ENCODE measurements at places on chromosomes 12 and 14. TPM values are rescaled to one million over a fixed set of nuclear protein-coding genes. Genes with fewer than 3 reads are reported as not detected.

IGF1 gene
- total RNA-seq = not detected

DNA sequence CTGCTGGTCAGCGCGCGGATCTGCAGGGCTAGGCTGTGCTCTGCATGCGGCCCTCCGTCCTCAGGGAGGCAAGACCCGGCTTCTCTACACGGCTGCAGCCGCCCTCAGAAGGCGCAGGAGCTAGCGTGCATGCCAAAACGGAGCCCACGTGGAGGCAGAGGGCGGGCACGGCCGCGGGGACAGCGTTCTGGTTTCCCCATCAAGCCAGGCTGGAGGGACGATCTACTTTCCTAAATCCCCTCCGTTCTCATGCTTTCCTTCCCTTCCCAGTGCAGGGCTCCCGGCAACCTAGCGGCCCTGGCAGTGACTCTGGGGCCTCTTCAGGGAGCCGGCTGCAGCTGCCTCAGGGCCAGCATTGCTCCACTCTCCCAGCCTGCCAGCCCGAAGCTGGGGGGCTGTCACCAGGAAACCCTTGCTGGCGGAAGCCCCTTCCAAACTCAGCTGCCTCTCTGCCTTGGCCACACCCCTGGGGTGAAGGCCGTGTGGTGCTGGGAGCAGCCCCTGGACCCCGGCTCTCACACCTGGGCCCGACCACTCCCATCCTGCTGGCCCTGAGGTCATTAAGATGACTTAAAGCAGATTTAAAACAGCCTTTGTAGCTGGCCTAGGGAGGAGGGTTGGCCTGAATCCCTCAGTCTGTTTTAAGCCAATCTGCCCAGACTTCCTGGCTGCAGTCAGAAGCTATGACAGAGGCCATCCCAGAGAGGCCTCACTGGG, 9.2 kb upstream of the GOLGA3 start:
- DNase-seq = no peak

DNA sequence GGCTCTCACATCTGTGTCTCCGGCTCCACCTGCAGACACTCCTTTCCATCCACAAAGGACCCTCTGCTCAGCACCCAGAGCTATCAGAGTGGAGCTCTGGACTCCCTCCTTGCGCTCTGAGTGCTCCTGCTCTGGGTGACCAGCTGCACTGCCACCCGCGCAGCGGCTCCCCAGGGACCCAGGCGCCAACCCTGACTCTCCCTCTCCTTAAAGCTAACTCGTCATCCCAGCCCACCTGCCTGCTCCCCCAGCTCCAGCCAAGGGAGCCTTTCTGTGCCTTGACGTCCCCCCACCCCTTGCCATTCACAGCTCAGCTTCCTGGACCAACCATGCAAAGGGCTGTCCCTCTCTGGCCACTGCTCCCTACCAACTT, 99.0 kb downstream of the SETD3 start:
- no peak for DNase-seq

SNRPF gene
- 70.7 TPM for total RNA-seq

- DNase-seq = no peak
Observed at GRCh38 chr12:27190761-27191160, 53.3 kb upstream of the STK38L start.

DNA sequence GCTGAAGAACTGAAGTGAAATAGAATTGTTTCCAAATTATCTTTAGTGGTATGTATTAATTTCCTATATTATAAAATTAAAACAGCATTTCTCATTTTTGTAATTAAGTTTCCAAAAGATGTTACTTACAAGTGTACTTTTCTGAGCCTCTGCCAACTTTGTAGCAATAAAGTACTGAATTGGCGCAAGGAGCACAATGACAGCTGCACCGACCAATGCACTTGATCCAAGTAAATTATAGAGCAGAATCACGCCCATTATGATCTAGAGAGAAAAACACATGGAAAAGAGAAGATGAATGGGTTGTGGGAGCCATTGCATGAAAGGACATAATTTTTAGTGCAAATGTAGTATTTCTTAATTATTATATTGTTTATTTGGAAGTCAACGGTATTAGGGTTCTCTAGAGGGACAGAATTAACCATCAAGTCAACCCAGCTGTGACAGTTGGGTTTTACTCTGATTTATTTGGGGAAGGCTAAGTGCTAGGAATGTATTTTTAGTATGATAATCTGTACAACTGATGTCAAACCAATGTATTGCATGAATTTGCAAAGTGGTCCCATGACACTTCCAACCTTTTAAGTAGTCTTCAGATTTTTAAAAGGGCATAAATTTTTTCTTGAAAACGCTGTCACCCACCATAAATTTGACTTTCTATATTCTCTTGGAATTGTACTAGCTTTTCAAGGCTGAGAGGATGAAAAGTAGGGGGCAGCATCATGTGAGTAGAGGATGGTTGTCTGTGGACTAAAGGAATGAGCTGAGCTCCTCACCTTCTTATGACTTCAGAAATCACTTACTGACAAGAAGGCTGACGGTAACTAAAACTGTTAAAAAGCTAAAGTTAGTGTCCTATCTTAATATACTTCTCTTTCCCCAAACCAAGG, 33.0 kb downstream of the ABCC9 start:
- DNase-seq = no peak

GRCh38 chr14:68421116-68421515, 371.8 kb downstream of the ZFP36L1 start:
- no peak for DNase-seq

GRCh38 chr12:92634730-92635129, 68.1 kb upstream of the PLEKHG7 start:
- DNase-seq = no peak

DNA sequence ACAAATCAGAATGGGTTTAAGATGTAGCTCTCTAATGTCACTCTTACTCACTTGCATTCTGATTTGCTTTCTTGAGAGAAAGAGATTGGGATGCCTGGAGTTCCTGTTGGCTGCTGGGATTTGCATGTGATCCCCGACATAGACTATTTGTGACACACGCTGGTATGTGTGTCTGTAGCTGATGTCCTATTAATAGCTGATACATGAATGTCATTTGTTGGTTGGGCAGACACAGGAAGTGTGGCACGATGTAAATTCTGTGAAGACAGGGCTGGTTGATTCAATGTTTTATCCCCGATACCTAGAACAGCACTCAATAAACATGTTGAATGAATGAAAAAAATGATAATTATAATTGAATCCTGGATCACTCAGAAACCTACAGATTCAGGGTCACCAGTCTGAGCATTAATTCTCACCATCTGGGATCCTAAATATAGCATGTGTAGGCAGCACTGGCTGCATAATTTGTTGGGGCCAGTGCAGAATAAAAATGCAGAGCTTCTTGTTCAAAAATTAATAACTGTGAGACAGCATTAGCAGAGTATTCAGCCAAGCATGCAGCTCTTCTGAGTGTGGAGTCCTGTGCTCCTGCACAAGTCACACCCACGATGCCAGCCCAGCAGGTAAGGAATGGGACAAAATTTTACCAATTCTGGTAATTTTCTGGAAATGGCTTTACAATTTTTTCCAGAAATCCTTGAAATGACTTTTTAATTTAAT, 35.5 kb upstream of the SOCS2 start:
- DNase-seq = no peak

DNA sequence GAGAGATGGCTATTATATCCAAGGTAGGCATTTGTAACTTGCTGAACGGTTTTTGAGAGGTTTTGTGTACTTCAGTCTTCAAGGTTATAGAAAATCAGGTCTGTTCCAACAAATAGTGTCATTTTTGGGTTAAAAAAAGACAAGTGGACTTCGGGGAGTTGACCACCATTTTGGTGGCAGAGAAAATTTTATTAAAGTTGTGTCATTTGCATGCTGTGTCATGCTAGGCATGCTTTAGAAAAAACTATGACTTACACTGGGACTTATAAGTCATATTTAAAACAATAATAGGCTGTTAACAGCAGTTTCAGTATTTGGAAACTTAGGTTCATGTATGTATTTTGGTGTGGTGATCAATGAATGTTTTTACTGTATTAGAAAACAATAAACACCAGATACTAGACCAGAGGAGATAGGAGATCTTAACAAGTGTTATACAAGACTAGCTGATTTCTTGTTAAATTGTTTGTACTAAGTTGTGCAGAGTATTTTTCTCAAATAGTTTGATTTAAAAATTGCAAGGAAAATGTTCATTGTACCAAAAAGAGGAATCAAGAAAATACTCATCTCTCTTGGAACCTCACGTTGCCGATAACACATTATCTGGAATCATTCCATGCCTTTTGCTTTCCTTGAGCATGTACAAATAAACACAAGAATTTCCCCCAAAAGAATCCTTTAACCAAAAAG, 1.4 kb downstream of the RAN start:
- DNase-seq = no peak

DNA sequence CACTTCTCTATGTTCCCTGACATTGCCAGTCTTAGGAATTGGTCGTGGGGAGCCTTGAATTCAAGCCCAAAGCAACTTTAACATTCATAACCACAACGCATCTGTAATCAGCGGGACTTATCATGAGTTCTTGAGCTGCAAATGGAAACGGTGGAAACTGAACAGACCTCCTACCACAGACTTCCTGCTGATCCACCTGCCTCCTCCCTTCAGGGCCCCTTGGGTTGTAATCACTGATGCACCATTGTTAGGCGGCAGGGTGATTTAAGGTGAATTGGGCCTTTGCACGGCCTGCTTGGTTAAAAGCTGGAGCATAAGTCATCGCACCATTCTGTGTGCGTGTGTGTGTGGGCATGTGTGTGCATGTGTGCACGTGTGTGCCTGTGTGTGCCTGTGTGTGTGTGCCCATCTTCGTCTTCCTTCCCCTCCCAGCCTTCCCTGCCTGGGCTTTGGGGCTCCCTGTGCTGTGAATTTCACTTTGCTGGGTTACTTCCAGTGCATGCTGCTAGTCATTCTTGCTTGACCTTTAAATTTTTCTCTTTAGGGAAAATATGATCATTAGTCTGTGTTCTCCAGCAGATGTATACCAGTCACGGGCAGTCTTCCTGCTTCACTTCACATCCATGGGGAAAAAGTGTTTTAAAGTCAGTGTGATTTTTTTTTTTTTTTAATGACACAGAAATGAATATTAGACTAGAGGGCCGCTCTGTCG, 29.1 kb downstream of the CHST11 start:
- no peak for DNase-seq

RNFT2 gene
- 27.7 TPM for total RNA-seq

SPTB gene
- 2.8 TPM for total RNA-seq

DNA sequence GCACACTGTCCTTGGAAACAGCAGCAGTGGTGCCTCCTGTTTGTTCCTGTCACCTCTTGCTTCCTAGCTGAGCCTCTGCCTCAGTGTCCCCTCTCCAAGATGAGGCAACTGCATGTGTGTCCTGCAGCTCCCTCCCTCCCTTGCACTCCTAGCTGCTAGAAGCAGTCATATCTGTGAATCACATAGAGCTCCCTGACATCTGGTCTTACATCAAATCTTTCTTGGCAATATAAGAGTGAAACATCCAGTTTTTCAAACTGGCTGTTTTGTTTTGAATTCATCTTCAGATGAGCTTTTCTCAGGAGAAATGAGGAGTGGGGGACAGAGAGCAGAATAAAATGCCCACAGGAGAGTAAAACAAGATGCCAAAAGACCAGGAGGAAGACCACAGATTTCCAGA, 103.7 kb downstream of the VCPKMT start:
- no peak for DNase-seq

- no peak for DNase-seq
Observed at GRCh38 chr14:95268350-95268749, 51.4 kb downstream of the CLMN start.

GRCh38 chr14:101192661-101193000, 289.1 kb upstream of the RTL1 start:
- DNase-seq = no peak

DNA sequence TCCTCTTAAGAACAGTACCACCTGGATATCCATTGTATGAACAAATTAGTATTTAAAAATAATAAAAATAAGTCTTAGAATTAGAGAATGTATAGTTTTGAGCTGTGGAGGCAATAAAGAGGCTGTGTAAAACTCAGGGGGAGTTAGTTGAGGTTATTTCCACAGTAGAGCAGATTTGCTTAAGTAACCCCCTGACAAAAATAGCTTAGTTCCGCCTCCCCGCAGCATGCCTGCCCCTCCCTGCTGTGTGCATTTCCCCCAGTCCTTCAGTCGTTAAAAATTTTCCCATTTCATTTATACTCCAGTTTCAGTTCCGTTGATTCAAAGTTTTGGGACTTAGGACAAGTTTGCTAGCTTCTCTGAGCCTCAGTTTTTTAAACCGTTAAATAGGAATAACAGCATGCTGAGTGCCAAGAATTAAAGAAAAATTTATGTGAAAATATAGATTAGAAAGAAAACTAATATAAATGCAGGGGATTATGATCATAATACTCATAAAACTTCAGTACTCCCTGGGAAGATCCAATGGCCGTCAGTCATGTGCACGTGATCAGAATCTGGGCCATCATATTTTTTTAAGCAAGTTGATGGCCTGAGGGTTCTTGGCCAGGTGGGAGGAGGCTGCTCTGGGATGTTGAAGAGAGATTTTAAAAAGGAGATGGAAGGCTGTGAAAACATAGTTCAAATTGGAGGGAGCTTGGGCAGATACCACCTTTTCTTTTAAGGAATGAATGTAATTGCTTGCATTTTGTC, 14.5 kb upstream of the SLC38A2 start:
- no peak for DNase-seq

TBX3 gene
- 2.2 TPM for total RNA-seq

DNA sequence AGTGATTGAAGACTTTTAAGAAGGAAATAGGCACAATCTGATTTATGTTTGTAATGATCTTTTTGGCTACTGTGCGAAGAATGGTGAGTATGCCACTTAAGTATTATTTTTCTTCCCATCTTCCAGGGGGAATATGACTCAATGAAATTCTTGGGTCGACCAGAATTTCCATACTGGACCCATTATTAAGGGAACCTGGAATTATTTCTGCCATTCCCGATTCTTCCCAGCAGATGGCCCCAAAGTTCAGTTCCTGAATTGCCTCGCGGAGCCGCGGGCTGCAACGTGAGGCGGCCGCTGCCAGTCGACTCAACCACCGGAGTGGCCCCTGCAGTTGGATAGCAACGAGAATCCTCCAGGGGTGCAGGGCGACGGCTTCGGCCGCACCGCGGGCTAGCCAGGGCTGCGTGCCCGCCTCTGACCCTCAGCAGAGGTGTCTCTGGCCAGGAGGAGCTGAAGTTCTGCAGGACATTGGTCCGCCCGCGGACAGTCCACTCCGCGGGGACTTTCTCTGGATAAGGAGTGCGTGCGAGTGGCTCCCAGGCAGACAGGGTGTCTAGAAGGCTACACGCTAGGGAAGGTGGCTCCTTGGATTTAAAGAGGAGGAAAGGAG, 628 bp upstream of the TSHR start:
- peak; percentile 85 for DNase-seq

DNA sequence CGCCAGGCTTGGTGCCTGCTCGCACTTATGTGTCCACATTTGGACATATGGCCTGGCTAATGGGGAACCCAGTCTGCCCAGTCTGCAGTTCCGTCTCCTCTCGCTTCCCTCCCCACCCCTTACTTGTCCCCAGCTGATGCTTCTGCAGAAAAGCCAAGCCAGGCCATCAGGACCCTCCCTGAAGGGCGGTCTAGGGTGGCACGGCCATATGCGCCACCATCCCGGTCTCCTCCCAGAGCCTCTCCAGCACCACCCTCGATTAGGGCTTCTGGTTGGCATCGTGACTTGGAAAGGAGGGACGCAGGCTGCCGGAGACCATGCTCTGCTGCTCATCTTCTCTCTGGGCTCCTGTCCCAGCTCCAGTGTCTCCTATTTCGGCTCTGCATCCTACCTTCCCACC, 54.6 kb downstream of the CALM1 start:
- no peak for DNase-seq

- DNase-seq = no peak
Observed at GRCh38 chr12:103813949-103814348, 27.1 kb downstream of the NT5DC3 start.

GRCh38 chr14:105095236-105095805, 30.1 kb upstream of the GPR132 start:
- no peak for DNase-seq

- DNase-seq = peak; percentile 7
Observed at GRCh38 chr14:104316121-104316722, 177.8 kb downstream of the KIF26A start.

POLE2 gene
- total RNA-seq = 24.4 TPM

All from WTC11 (cell line).